ENCODE measurements at places on chromosomes 13 and 19.

- peak; percentile 43 for DNase-seq
These were observed 135.7 kb downstream of the DNAJC15 start for GRCh38 chr13:43159026-43159461.

DNA sequence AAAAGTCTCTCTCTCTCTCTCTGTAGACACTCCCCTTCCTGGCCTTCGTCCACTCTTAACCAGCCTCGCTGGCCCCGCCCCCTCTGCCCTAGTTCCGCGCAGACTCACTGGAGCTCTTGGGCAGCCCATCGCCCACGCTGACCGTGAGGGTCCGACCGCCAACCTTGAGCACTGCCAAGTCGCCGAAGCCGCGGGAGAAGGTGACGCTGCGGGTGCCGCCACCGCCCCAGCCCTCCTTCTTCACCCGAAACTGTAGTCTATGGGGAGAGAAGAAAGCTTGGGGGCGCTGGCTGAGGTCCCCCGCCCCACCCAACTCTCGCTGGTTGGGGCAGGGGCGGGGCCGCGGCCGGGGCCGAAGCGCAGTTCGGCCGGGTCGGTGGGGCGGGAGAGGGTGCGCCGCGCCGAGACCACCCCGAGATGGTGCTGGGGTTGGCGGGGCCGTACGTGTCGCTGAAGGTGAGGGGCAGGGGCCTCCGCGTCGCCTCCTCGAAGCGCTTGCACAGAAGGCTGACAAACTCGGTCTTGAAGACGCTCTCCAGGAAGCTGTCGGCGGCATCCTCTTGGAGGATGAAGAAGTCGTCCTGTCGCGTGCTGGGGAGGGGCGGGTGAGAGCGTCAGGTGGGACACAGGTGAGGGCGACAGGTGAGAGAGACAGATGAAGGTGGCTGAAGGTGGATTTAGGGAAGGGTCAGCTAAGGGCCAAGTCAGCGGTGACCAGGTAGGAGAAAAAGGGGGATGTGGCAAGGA, 12.6 kb upstream of the ZNF414 start:
- peak; percentile 93 for DNase-seq

GRCh38 chr13:57925751-57926150, 294.2 kb downstream of the PCDH17 start:
- DNase-seq: no peak

- no peak for DNase-seq
These were observed 60.6 kb downstream of the COLGALT1 start for GRCh38 chr19:17615889-17616685.

DNA sequence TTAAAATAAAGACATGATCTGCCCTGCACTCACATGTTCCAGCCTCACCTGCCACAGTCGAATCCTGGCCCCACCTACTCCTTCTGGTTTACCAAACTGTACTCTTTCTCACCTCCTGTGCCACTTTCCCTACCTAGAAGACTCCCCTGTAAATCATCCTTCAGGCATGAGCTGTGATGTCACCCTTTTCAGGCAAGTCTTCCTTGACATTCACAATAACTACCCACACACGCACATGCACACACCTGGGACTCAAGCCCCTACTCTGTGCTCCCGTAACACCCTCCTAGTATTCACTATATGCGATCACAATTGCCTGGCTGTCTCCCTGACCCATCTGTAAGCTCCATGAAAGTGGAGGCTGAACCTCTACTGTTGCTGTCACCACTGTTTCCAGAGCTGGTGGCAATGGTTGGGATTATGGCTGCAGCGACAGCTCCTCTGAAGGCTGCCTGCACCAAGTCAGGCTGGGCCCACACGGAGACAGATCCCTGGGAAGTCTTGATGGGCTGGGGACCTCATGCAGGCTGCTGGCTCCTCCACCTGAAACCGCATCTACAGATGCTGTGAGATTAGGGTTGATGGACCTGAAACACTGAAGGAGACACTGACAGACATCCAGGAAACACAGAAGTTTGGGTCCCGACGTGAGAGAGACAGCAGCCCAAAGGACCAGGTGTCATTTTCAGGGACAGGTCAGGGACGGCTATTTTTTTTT, 611.1 kb downstream of the UQCRFS1 start:
- no peak for DNase-seq

DNA sequence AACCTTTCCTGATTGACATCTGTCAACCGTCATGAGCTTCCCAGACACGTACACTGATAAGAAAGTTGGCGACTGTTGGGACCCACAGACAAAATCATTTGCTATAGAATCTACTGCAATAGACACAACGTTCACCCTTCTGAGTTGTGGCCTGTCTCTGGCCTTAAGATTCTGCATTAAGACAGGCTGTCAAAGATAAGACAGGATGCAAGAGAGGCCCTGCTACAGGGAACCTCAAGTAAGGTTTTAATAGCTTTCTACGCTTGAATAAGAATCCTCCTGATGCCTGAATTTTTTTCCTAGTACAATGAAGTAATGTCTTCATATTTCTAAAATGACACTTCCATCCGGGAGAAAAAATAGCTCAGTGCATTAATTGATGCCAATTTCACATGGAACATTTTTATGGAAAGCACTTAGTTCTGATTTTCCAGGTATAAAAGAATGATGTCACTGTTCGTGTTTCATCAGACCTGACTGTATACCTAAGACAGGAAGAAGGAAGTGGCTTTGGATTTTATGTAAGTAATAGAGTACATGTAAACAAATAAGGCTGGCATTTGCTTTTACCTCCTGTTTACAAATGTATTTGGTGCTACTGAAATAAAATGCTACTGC, 275.2 kb upstream of the GPC6 start:
- DNase-seq: no peak

- peak; percentile 85 for DNase-seq
These were observed 21.0 kb upstream of the DPP9 start for GRCh38 chr19:4744451-4745174.

DNA sequence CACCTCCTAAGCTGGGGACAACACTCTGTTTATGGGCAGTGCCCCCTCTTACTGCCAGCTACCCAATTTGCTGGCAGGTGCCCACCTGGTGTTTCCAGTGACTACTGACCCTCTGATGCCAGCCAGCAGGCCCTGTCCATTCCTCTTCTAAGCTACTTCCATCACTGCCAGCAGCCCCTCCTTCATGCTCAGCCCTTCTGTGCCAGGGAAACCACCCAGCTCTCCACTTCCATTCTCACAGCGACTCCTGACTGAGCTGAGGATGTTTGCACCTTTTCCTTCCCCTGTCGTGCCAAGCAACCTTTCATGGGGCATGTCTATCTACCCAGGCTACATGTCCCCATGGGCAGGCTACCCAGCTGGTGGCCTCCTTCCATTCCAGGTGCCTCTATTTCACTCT, 24.0 kb upstream of the ZNF492 start:
- no peak for DNase-seq

DNA sequence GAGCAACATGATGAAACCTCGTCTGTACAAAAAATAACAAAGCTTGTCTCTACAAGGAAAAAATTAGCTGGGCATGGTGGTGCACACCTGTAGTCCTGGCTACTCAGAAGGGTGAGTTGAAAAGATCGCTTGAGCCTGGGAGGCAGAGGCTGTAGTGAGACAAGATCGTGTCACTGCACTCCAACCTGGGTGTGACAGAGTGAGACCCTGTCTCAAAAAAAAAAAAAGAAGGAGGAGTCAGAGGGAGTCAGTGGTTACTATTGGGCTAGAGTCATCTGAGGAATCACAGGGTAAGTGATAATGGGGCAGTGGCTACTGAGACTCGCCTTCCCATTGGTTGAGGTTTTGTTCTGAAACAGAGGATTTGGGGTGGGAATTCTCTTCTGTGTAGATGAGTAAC, 1.9 kb upstream of the GPI start:
- no peak for DNase-seq

GRCh38 chr19:14533450-14533849, 4.1 kb downstream of the TECR start:
- no peak for DNase-seq

DNA sequence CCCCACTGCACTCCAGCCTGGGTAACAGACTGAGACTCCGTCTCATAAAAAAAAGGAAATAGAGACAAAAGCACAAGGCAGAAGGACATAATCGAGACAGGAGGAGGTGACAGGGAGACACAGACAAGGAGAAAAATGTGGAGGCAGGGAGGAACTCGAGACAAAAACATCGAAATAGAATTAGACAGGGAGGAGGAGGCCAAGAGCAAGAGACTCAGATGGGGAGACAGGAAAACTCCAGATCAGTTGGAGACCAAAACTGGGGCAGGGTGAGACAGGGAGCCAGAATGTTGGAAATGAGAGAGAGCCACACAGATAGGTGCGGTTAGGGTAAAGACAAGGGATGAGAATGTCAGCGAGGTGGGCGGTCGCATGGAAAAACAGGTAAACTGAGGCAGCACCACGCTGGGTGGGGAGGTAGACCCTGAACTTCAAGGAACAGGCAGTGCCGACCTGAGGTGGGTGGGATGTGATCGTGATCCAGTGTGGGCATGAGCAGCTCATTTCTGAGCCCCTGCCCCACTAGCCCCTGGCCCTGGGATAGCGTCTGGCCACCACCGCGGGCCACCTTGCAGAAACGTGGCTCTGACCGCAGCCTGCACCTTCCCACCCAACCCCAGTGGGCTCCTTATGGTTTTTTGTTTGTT, 15.2 kb downstream of the CYTH2 start:
- no peak for DNase-seq

- no peak for DNase-seq
These were observed 106.4 kb downstream of the ATP8A2 start for GRCh38 chr13:25478186-25478585.

DNA sequence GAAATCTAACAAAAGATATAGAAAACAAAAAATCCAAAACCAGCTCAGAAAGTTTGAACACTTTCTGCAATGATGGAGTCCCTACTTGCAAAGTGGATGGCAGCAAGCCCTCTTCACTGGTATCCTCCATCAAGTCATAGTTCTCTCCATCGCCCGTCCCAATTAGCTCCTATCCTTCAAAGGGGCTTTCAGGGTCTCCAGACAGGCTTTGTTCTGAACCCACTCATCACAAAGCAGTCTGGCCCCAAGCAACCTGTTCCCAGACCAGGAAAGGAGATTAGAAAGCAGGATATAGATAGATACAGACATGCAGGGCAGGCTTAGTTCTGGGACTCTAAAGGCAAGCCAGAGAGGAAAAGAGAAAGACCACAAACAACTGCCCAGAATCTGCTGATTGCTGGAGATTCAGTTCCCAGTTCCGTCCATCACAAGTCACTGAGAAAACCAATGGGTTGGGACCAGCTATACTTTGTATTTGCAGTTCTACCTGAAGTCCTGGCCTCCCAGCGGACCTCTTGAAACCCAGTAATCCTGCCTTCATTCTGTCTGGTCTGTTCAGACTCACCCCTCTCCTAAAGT, 47.2 kb upstream of the EPHX3 start:
- no peak for DNase-seq

DNA sequence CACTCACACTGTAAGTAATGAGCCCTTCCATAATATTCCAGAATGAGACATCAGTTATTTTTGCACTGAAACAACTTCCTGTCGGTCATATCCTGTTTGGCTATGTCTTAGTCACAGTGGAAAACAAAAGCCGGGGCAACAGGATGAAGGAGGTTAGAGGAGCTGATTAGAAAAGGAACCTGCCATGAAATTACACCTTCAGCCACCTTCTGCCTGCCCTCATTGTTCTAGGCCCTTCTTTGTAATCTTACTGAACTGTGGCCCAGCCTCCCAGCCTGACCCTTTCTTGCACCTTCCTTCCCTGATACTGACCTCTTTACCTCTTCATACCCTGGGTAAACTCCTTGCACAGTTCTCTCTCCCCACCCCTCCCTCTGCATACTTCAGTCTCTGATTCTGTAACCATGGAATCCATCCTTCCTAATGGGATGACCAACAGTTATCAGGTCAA, 67.3 kb downstream of the DOCK9 start:
- DNase-seq: peak; percentile 73

DNA sequence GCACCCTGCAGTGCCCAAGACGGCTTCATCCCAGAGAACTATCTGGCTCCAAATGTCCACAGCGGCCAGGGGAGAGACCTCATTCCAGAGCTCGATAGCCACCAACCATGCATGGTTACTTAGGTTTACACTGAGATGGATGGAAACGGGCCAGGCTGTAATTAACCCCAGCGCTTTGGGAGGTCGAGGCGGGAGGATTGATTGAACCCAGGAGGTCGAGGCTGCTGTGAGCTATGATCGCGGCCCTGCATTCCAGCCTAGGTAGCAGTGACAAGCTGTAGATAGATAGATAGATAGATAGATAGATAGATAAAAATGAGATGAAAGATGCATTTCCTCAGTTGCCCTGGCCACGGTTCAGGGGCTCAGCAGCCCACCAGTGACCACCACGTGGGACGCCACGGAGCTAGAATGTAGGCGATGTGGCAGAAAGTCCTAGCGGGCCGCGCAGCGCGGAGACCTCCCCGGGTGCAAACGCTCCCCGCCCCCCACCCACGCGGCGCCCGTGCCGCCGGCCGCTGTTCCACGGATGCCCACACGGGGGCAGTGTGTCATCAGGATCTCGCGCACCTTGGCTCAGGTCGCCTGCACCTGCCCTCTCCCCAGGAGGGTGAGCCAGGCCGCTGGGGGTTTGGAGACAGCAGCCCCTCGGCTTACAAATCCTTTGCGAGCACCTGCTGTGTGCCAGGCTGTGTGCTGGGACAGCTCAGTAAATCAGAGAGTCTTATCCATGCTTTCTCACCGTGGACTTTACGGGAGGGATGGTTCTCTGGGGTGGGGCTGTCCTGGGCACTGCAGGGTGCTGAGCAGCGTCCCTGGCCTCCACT, 13.5 kb upstream of the TLE5 start:
- peak; percentile 31 for DNase-seq

DNA sequence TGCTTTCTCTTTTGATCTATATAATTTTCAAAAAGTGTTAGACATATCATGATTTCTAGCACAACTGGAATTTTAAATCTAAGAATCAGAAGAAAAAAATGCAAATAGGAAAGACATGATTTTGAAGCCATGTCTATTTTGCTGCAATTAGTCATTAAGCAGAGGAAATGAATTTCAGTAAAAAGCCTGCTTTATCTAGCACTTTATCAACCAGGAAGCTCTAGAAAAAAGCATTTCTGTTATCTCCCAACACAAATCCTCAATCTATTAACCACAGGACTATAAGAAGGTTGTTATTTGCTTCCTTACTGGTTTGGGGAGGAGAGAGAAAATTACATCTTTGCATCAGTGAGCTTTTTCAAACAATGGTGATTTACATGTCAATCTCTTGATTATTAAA, 716.7 kb downstream of the DIAPH3 start:
- DNase-seq: no peak

- no peak for DNase-seq
These were observed 317.8 kb downstream of the ATP8A2 start for GRCh38 chr13:25689539-25689938.

DNA sequence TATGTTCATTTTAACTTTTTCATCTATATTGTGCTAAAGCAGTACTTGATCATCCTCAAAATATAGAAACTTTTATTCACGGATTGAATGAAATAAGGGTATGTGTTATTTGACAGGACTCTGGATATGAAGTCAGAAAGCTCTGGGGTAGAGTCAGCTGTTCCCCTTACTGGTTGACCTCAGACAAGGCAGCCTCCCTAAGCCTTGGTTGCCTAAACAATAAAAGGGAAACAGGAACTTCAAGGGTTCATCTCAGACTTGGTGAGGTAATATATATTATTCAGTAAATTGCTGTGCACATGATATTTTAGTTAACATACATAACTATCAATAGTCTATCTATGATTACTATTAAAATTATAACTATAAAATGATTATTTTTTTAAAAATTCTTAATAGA, 13.6 kb downstream of the POLR1D start:
- DNase-seq: no peak
